ENCODE measurements at places on chromosomes 13 and 19. TPM values are rescaled to one million over a fixed set of nuclear protein-coding genes. Genes with fewer than 3 reads are reported as not detected.

GRCh38 chr13:60629158-60629557 is 232.1 kb downstream of the TDRD3 start:
- no peak for DNase-seq

DNA sequence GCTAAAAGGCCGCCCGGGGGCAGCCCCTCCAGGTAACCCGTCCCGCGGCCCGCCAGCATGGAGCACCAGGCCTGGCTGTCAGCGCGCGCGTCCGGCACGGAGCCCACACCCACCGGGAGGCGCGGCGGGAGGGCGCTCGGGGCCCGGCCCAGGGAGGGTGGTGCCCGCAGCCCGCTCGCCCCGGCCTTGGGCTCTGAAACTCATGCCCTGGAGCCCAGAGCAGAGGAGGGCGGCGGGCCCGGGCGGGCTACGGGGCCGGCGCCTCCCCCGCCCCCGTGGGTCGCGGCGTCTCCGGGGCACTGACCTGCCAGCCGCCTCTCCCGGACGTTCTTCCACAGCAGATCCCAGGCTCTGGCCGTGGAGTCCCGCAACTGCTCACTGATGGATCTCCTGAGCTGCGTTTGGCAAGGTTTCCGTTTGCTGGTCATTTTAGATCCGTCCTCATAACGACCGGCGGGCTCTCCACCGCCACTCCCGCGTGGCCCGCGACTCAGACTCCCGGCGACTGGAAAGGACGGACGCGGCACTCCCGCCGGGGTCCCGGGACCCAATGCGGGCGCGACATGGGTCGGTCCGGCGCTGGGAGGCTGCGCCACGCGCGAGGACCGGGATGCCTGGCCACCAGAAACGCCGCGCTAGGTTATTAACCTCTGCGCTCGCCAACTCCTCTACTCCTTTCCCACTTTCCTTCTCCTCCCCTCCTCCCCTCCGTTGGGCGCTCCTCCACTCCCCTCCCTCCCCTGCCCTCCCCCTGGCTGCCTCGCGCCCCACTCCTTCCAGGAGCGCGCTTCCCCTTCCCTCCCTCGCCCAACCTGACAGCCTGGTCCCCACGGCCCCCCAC is 64.7 kb upstream of the STARD13 start:
- DNase-seq, result no peak

DNA sequence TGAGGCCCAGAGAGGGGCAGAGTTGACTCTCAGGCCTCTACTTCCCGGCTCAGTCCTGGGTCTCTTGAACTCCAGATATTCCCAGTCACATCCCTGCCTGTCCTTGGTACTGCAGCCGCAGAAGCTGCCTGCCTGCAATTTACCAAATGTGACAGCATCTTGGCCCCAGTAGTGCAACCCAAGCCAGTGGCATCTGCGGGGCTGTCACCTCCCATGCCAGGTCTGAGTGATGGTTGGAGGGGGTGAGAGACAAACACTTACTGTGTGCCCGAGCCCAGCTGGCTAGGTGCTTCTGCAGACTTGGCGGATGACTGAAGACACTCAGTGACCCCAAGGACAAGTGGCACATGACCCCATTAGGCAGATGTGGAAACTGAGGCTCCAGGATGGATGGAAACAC is 18.4 kb downstream of the ZNRF4 start:
- no peak for DNase-seq

DNA sequence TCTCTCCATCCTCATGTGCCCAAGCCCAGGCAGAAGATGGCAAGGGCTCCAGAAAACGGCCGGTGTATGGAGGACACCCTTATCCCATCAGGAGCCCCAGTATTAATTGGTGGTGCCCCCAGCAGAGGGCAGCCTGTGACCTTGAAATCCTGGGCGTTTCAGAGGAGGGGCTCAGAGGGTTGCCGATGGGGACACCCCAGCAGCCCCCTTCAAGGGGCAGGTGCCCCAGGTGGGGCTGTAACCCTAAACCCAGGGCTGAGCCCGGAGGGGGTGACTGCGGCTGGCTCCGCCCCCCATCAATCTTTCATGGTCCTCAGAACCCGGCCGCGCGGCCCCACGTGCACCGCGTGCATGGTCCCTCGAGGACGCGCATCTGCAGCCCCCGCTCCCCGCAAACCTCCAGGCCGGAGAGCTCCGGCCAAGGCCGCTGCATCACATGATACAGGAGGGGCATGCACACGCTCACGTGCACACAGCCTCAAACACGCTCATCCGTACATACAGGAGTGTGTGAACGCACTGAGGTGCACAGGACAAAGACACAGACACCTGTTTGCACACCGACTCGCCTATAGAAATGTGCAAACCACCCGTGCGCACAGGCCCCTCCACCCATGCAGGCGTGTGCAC is 949 bp downstream of the RAB3A start:
- DNase-seq, result no peak

- no peak for DNase-seq
These were observed 765.6 kb downstream of the DIAPH3 start for GRCh38 chr13:59398127-59398526.

MAG gene
- total RNA-seq, result not detected

Data from omental fat pad (tissue), 4 donors.